ENCODE measurements at places on chromosomes 11 and 22.

DNA sequence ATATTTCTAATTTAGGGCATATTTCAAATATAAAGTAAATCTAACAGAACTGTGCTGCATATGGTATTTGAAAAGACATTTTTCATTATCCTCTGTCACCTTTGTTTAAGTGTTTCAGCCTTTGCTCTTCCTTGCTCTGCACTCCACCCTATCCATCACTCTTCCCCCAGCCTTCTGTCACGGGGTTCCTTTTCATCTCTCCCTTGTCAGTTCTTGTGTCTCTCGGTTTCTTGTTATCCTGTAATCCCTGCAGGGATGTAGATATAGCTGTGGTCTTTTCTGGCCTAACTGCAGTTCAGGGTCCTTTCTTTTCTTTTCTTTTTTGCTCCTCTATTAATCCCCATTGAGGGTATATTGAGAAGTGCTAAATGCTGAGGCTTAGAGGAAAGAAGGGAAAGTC, 261.9 kb downstream of the DCDC1 start:
- no peak for DNase-seq

- DNase-seq = no peak
These were observed 63.3 kb downstream of the TRIM44 start for GRCh38 chr11:35725885-35726284.

- DNase-seq = no peak
These were observed 6.2 kb downstream of the KDELR3 start for GRCh38 chr22:38474003-38474607.

- no peak for DNase-seq
These were observed at the start of gene KCNQ1 for GRCh38 chr11:2444821-2445745. KCNQ1 (plus strand) TSS chr11:2445008; CDS start chr11:2445099, 91 bp downstream.

- DNase-seq = peak; percentile 57
These were observed 4.8 kb downstream of the ARFGAP2 start for GRCh38 chr11:47171856-47172255.

DNA sequence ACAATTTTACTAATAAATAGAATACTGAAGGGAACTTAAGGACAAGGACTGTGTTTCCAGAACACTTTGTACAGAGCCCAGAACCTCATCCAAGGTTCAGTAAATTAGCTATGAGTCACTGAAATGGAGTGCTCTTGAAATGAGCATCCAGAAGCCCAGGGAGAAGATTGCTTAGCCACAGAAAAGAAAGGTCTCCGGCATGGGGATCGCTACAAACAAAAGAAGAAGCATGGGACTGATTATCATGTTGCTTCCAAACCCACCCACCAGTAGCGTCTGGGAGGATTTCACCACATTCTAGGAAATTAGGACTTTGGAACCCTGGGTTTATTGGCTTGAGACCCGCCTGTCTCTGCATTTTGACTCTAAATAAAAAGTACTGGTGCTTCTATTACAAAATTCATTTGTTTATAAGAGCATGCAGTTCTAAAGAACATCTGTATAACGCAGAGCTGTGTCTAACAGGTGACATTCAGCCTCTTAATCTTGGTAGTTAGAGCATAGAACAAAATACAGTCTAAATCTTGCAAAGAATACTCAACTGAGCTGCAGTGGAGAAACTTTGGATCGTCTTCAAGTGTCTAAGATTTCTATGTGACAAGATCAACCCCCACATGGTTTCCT, 35.9 kb upstream of the SESN3 start:
- DNase-seq = no peak

GRCh38 chr11:123815122-123815521, 9.0 kb upstream of the OR6M1 start:
- DNase-seq = no peak

- DNase-seq = no peak
These were observed 249.6 kb upstream of the B3GAT1 start for GRCh38 chr11:134661660-134662059.

- no peak for DNase-seq
These were observed 85.2 kb upstream of the VPREB1 start for GRCh38 chr22:22159384-22159783.

DNA sequence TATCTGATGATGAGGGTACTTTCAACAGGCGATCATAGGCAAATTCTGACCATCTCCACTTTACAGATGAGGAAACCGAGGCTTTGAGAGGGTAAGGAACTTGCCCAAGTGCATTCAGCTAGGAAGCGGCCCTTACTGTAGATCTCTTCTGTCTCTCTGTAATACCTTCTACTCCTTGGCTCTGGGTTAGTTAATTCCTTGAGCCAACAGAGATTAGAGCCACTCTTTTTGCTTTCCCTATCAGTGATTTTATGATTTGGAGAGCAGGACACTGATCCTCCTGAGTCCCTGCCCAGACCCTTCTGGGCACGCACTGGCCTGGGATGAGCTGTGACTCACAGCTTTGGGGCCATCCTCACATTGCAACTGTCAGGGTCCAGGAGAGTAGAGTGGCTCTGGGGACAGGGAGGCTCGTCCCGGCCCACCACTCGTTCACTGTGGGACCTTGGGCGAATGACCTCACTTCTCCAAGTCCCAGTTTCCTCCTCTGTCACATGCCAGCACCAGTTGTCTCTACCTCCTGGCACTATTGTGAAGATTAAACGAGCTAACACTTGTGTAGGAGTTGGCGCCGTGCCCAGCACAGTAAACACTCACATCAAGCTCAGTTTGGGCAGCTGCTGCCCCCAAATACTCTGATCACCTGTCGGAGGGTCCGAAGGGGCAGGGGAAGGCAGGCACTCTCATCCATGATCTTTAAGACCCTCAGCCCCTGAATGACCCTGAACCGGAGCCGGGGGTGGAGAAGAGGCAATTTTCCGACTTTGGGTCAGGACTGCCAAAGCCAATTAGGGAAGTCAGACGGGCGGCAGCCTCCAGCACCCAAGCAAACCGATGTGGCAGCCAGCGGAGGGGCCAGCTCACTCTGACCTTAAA, 235.0 kb downstream of the MIAT start:
- DNase-seq = no peak

DNA sequence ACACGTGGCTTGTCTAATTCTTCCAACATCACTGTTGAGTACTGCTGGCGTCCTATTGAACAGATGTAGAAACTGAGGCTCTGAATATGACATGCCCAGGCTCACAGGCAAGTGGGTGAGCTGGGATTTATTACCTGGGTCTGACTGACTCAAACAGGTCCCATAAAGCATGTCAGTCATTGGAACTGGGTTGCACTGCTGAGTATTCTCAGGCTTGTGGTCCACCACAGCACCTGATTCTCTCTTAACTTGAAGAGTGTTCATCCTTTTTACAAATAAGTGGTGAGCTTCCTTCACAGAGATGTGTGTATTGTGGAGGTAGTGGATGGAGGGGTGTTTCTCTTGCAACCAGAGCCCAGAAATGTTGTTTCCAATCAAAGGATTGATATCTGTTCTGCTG, 44.5 kb downstream of the SC5D start:
- no peak for DNase-seq

DNA sequence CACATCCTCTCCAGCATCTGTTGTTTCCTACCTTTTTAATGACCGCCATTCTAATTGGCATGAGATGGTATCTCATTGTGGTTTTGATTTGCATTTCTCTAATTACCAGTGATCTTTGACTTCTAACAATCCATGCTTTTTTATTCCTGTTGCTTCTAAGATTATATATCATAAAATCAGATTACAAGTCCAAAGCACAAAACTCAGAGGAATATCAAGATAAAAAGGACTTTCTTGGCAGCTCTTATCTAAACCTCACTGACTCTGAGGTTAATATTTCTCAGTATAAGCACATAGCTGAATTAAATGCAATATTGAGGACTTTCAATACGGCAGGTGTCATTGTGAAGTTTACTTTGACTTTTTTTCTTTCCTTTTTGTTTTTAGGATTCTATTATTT, 11.4 kb downstream of the SLC5A12 start:
- no peak for DNase-seq

DNA sequence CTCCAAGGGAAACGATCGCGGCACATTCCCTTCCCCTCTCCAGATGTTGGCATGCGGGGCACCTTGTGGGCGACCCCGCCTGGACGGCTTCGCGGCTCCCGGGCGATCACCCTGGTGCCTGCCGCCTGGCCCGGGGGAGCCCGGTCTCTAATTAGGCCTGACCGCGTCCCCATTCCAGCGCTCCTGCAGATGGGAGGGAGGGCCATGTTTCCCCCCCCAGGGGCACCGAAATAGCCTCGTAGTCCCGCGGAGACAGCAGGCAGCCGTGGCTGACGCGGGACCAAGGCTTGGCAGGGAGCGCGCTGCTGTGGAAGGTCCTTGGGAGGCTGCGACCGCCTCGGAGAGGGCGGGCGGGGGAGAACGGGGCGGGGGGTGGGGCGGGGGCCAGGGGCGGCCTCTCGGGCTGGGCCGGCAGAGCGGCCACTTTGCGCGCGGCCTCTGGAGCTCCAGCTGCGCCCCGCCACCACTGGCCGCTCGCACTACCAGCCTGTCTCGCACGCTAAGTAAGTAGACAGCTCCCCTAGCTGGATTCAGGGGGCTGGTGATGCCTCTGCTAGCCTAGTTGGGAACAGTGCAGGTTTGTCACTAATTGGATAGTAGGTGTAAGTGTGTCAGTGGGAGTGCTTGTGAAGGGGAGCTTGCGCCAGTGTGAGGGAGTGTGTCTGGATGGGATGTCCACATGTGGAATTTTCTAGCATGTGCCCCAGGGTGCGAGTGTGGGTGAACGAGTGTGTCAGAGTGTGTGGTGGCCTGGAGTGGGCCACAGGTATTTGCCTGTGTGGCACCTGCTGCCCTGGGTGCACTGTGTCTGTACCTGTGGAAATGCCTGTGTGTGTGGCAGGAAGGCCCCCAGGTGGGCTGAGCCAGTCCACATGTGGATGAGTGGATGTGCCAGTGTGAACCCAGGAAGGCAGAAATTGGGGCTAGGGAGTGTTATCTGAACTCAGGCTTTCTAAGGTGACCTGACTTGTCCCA, at the start of gene INSC:
Gene INSC (plus strand): TSS at position 423 of the 975 bp plus-strand sequence. CDS start 34,252 bp downstream, outside the sequence.
- no peak for DNase-seq

GRCh38 chr11:6127881-6128280, 20.4 kb downstream of the OR56B4 start:
- no peak for DNase-seq

GRCh38 chr11:78170874-78171549, 17.4 kb downstream of the KCTD21 start:
- DNase-seq = no peak

DNA sequence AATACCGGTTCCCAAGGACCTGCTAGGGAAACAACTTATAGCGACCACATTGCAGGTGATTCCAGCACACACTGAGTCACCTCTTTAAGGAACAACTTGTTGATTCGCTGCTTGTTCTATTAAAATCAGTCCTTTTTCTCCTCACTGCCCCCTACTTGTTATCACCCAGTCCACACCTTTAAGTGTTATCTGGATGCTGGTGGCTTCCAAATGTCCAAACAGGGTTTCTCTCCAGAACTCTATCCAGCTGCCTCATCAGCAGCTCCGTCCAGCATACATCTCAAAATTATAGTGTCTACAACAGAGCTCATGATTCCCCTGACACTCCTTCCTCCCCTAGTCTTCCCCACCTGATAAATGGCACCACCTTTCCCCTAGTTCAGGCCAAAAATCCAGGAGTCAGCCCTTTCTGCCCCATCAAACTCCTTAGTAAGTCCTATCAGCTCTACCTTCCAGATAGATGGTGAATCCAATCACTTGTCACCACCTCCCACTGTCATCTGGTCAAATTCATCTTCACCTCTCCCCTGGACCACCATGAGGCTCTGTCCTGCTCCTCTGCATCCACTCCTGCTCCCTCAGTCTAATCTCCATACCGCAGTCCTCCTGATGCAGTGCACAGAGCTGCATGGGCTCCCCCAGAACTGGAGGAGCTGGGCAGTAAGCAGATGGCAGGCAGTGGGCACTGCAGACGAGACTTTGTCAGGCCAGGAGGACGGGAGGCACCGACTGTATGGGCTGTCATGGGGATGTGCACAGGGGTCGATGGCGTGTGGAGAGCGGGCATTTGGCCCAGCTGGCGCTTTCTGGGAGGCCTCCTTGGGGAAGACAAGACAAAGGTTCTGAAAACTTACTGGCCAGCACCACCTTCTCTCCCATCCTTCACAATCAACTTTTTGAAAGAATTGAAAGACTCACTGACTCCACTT, 19.3 kb downstream of the IL10RA start:
- no peak for DNase-seq

DNA sequence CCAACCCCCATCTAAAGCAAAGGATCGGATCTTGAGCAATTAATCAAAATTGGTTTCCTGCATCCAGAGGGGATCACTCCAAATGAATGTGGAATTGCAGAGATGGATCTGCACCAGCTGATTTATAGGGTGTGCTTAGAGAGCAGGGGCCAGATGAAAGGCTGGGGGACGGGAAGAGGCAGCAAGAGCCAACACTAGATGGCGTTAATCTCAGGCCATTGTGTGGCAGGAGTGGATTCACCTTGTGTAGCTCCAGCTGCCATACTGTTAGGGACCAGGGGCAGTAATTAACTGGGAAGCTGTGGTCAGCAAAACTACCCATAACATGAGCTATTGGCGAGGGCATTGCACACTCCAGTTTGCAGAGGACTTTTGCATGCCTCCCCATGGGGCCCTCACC, 35.6 kb downstream of the SERPINH1 start:
- no peak for DNase-seq

DNA sequence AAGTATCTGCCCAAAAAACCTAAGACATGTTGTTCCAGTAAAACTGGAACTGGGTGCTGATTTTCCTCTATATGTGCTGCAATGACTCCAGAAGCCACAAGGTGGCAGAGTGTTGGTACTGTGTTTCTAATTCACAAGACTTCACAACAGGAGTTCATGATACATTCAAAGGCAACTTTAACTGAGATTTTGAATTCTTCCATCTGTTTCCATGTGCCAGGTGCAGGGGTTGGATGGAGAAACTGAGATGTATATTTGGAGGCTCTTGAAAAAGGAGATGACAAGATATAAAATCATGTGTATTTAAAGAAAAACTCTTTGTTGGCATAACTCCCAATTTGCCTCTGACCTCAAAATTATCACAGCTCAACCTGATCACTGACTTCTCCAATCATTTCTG, 1098.6 kb upstream of the CCDC90B start:
- DNase-seq = peak; percentile 73

- DNase-seq = no peak
These were observed 1.7 kb downstream of the ANKRD13D start for GRCh38 chr11:67290801-67291200.

- no peak for DNase-seq
These were observed 68.9 kb downstream of the CSTPP1 start for GRCh38 chr11:47005441-47005840.

DNA sequence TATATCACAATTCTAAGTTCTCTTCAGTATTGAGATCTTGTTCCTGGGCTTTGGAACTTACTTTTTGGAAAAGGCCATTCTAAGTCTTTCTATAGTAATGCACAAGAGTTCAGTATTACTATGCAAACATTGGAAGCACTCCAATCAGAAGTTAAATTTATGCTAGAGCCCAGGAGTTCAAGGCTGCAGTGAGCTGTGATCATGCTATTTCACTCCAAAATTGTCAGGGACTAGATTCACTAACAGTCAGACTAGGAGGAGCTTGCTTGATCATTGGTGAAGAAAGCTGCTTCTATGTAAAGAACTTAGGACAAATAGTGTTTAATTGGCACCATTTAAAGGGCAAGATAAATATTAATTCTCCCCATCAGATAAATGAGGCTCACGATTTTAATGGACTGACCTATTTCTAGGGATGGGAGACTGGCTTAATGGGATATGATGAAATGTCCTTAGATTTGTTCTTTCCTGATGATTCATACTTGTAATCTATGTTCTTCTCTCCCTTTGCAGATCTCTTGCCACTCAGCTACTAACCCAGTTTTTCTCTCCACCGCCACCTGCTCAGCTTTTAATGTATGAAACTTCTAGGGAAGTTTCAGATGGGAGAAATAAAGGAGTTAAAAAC, 32.6 kb upstream of the TMEM123 start:
- no peak for DNase-seq

- DNase-seq = no peak
These were observed 7.0 kb downstream of the RIBC2 start for GRCh38 chr22:45420539-45420938.

- DNase-seq = no peak
These were observed 17.6 kb downstream of the GDPD5 start for GRCh38 chr11:75508051-75508561.

All from Ammon's horn (tissue), 1 donor.